ENCODE measurements at places on chromosomes 4 and X.

GRCh38 chrX:103699243-103699642 is 11.5 kb upstream of the TMEM31 start:
- no peak overlapping the region for H3K4me3 ChIP-seq
- no peaks in the 10 kb centered on the region for H3K4me1 ChIP-seq
- no peak for DNase-seq
- H3K27ac ChIP-seq = no peak overlapping the region
- no peaks in the 10 kb centered on the region for H3K27me3 ChIP-seq
- H3K36me3 ChIP-seq = no peaks in the 10 kb centered on the region

DNA sequence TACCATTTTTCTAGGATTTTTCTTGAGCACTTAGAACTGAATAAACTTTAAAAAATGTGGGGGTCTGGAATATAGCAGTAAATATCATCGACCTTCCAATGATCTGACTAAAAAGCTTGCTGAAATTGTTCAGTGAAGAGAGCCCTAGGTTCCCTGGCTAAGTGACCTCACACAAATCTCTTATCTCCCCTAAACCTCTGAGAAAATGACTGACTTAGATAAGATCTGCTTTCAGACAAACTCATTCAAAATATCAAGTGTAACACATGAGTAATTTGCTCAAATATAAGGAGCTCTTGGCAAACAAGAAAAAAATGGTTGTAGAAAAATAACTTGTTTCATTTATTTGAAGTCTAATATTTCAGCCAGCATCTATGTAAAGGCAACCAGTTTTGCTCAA is 441.7 kb upstream of the SLIT2 start:
- no peaks in the 10 kb centered on the region for H3K27me3 ChIP-seq
- no peaks in the 10 kb centered on the region for H3K36me3 ChIP-seq
- no peak overlapping the region for H3K27ac ChIP-seq
- H3K4me1 ChIP-seq = no peaks in the 10 kb centered on the region
- no peak overlapping the region for H3K4me3 ChIP-seq
- peak; percentile 26 for DNase-seq

GRCh38 chr4:158459085-158459820 is 62.4 kb upstream of the RXFP1 start:
- H3K4me3 ChIP-seq = no peak overlapping the region
- no peaks in the 10 kb centered on the region for H3K36me3 ChIP-seq
- DNase-seq = peak; percentile 18
- H3K27ac ChIP-seq = no peak overlapping the region
- no peaks in the 10 kb centered on the region for H3K27me3 ChIP-seq
- no peaks in the 10 kb centered on the region for H3K4me1 ChIP-seq

GRCh38 chr4:149029056-149029651 is 586.9 kb upstream of the NR3C2 start:
- H3K27ac ChIP-seq = no peak overlapping the region
- no peaks in the 10 kb centered on the region for H3K36me3 ChIP-seq
- DNase-seq = no peak
- H3K4me1 ChIP-seq = no peaks in the 10 kb centered on the region
- no peak overlapping the region for H3K4me3 ChIP-seq

- H3K27ac ChIP-seq = no peak overlapping the region
- DNase-seq = peak; percentile 47
- H3K4me1 ChIP-seq = no peaks in the 10 kb centered on the region
- H3K27me3 ChIP-seq = no peaks in the 10 kb centered on the region
- H3K4me3 ChIP-seq = no peak overlapping the region
Observed at GRCh38 chr4:84547211-84547610, 35.7 kb upstream of the CDS1 start.

DNA sequence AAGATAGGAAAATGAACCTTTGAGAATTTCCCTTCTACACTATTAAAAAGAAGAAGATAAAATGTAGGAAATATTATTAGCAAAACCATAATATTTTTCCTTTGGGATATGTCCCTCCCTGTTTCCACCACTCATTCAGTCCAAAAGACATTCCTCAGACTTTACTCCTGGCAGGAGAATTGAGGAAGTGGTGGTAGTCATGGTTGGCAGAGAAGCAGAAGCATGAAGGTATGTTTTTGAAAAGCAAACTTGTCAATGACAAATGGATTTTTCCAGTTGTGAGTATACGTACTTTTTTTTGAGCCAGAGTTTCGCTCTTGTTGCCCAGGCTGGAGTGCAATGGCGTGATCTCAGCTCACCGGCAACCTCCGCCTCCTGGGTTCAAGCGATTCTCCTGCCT is 13.7 kb downstream of the STAG2 start:
- DNase-seq = no peak
- no peaks in the 10 kb centered on the region for H3K4me1 ChIP-seq
- no peak overlapping the region for H3K27ac ChIP-seq
- H3K27me3 ChIP-seq = no peaks in the 10 kb centered on the region

DNA sequence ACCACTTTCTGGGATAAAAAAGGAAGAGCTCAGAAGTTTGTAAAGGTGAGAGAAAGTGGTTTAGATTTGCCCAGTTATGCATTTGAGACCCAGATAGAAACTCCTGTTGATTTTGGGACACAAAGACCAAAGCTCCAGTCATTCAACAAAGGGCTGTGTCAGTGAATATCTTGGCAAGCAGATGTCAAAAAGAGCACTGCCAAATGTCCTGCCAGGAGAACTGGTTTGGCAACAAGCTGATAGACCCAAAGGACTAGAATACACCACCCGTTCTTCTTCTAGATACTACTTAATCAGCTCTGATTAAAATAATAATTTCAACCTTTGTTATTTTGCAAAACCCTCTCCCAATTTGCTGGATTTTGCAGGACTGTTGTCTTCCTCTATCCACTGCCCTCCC is 121.4 kb downstream of the NHS start:
- H3K27ac ChIP-seq = no peak overlapping the region
- H3K4me3 ChIP-seq = no peak overlapping the region
- DNase-seq = no peak
- no peaks in the 10 kb centered on the region for H3K36me3 ChIP-seq

GRCh38 chr4:169420291-169420690 is 149.5 kb upstream of the SH3RF1 start:
- no peak overlapping the region for H3K27ac ChIP-seq
- H3K36me3 ChIP-seq = no peaks in the 10 kb centered on the region
- no peak overlapping the region for H3K4me3 ChIP-seq
- no peaks in the 10 kb centered on the region for H3K4me1 ChIP-seq

- H3K4me3 ChIP-seq = no peak overlapping the region
- no peak for DNase-seq
- no peaks in the 10 kb centered on the region for H3K36me3 ChIP-seq
- no peak overlapping the region for H3K27ac ChIP-seq
Observed at GRCh38 chr4:112190684-112191083, 40.9 kb upstream of the AP1AR start.

All from mesendoderm (in vitro differentiated cells).